ENCODE measurements at places on chromosomes 2 and 18.

GRCh38 chr18:61064911-61065310 is 268.3 kb upstream of the CDH20 start:
- no peak for DNase-seq

DNA sequence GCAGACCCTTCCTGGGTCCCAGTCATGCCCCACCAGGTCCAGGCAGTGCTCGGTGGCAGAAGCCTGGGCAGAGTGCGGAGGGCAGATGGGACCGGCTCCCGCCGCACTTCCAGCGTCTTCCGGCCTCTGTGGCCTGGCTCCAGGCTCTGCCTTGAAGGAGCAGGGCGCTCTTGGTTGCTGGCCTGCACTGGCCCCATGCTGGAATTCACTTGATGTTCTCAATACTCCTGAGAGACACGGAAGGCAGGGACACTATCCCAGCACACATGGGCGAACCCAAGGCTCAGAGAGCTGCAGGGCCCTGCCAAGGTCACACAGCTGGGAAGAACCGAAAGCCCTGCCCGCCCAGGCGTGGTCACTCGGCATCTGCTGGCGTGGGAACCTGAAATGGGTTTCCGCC is 87.6 kb upstream of the ODC1 start:
- no peak for DNase-seq

DNA sequence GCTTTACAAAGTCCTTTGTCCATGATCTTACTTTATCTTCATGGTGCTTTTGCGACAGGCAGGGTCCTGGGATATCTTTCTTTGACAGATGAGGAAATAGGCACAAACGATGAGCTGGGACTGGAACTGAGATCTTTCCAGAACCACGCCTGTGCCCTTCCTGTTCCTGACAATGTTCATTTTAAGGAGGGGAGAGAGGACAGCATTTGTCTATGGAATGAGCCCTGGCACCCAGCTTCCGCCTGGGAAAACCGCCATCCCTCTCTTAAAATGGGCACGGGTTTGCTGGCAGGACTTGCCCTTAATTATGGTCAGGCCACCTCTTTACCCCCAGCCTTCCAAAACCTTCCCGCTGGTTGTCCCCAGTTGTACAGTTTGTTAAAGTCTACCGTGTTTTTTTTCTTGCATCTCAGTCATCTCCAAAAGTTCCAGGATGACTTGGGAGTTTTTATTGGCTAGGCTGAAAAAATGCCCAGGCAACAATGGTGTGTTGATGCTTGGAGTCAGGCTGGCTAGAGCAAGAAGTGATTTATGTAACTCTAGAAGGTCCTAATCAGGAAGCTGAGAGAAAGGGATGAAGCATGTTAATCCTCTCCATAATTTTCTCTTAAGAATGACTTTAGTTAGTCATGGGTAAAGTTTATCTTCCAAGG is 264.9 kb upstream of the EPAS1 start:
- DNase-seq = no peak

- DNase-seq = peak; percentile 40
Observed at GRCh38 chr2:29196792-29197788, 81.9 kb downstream of the CLIP4 start.

GRCh38 chr18:8721716-8722115 is 16.4 kb downstream of the MTCL1 start:
- DNase-seq = no peak

DNA sequence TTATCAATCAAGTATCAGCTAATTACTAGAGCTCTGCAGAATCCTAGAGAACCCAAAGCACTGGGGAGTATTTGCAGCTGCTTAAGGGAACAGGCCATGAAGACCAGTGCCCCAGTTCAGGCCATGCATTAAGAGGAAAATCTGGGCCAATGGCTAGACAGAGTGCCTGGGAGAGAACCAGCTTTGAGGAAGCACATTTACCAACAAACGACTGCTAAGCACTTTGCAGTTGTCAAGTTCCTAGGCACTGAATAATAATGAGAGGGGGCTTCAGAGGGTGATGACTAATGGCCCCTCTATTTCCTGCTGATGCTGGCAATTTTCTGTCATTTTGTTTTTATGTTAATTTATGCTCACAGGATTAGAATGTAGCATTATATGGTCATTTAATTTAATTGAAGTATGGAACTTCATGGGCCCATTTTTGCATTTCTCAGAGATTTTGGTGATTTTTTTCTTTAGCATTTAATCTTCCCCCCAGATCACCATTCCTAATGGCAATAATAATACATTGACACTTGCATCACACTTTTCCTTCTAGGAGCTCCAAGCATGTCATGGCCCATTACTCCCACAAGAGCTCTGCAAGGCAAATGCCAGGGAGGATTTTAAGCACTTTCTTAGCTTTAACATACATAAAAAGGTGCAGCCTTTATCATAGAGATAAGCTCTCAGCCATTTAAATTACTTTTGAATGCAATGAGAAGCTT is 147.7 kb upstream of the SPATS2L start:
- no peak for DNase-seq

DNA sequence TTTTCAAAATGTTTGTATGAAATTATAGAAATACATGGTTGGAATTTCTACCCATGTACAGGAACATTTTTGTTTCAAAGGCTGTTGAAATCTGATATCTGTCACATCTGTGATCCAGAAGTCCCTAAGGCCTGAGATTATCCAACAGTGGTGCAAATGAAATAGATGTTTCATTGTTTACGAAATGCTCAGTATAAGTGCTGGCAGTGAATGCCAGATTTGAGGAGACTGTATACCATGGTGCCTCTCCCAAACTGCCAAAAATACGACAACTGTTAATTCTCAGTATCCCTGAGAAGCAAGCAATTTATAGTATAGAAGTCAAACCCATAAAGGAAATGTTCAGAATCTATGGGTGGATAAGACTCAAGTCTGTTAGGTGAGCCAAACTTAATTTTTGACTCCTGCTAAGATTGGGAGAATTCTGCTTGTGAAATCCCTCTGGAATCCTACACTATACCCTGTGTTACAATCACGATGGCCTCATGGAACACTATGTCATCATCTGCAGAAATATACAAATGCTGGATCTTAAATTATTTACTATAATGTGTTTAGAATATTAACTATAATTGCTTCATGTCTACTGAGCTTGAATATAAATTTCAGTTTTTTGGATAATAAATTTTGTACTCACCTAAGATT is 71.2 kb upstream of the DOCK10 start:
- DNase-seq = no peak

DNA sequence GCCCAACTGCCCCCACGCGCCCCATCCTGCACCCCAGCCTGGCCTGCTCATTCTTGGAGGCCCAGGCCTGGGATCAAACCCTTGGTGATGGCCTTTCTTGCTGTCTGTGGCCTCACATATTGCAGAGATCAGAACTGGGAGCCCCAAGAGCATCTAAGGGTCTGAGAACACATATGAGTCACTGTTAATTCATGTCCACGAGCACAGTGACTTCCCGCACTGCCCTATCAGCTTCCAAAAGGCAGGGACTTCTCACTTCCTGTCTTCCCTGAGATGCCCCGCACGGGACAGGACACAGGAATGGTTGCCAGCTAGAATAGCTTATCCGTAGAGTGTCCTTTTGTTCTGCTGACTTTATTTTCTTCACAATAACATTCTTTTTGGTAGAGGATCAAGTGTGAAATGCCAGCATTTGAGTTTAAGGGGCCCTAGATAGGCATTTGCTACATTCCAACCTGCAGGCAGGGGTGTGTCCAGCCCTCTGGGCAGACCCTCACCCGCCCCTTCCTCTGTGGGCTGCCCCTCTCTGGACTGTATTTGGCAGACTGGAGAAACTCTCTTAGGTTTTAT is 21.1 kb upstream of the CELF4 start:
- DNase-seq = no peak

- no peak for DNase-seq
Observed at GRCh38 chr2:156797832-156798231, 361.7 kb downstream of the GPD2 start.

DNA sequence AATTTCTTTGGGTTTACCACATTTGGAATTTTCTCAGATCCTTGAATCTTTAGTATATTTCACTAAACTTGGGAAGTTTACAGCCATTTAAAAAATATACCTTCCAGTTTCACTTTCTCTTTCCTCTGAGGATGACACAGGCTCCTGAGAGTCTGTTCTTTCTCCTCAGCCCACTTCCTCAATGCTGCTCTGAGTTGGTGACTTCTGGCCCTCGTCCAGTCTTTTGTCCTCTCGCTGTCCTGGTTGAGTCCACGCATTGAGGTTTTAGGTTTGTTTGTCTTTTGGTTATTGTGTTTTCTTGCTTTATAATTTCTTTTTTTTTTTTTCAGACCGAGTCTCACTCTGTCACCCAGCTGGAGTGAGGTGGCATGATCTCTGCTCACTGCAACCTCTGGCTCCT is 40.7 kb upstream of the GALR1 start:
- DNase-seq = peak; percentile 90

DNA sequence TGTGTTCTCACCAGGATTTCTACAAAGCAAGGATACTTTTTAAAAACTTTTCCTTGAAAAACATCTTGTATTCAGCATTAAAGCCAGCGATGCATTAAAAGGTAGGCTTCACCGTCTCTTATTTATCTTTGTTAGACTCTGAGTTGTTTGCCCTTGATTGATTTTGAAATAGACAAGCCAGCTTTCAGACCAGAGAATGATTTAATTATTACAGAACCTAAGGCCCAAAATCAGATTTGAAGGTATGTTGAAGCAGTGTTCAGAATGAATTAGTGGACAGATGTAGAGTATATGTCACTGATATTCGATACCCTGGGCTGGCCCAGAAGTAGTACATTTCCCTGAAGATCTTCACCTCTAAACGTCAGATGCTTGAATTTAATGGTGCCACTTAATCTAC is 136.4 kb downstream of the THSD7B start:
- DNase-seq = no peak

DNA sequence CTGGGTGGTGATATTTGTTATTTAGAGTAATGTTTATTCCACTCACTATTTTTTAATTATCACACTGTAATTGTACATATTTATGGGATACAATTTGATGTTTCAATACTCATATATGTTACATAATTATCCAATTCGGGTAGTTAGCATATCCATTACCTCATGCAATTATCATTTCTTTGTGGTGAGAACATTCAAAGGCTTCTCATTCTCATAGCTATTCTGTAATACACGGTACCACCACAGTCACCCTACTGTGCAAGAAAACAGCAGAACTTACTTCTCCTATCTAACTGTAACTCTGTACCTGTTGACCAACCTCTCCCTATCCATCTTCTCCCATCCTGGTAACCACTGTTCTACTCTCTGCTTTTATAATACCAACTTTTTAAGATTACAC is 4.6 kb downstream of the TBC1D8 start:
- DNase-seq = no peak

All from bone marrow (tissue), 2 donors.